ENCODE measurements at places on chromosomes 13 and 19.

DNA sequence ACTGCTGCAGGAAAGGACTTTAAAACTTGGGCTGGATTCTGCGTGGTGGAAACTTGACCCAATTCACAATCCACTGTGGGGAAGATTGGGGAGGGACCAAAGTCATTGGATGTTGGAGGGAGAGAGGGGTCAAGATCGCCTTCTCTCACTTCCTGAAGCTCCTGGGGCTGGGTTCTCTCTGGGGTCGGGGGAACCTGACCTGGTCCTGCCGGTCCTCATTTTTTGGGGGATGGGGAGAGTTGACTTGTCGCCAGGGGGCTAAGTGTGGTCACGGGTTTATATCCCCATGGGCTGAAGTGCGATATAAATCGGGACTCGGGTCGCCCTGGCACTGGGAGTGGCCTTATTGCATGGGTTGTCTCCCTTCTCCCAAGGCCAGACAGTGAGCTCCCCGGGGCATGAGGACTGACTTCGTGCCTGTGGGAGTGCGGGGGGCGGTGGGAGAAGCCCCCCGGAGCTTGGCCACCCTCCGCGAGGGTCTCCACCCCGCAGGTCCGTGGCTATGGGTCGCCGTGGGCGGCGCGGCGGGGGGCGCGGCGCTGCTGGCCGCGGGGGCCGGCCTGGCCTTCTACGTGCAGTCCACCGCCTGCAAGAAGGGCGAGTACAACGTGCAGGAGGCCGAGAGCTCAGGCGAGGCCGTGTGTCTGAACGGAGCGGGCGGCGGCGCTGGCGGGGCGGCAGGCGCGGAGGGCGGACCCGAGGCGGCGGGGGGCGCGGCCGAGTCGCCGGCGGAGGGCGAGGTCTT, 6.3 kb downstream of the ICAM5 start:
- DNase-seq: no peak

DNA sequence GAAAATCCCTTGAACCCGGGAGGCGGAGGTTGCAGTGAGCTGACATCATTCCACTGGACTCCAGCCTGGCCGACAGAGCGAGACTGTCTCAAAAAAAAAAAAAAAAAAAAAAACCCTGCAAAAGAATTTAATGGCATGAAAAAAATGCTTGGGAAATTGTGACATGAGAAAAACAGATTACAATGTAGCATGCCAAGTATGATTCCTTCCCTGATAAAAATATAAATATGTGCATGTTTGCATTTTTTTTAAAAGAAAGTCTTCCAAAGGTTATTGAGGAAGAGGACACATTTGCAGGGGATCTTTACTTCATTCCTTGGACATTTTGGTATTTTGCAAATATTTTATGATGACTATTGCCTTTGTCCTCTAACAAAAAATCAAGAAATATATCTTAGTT, 14.5 kb upstream of the ZBTB32 start:
- peak; percentile 32 for DNase-seq

- no peak for DNase-seq
These were observed 32.5 kb downstream of the NFIC start for GRCh38 chr19:3398900-3399278.

DNA sequence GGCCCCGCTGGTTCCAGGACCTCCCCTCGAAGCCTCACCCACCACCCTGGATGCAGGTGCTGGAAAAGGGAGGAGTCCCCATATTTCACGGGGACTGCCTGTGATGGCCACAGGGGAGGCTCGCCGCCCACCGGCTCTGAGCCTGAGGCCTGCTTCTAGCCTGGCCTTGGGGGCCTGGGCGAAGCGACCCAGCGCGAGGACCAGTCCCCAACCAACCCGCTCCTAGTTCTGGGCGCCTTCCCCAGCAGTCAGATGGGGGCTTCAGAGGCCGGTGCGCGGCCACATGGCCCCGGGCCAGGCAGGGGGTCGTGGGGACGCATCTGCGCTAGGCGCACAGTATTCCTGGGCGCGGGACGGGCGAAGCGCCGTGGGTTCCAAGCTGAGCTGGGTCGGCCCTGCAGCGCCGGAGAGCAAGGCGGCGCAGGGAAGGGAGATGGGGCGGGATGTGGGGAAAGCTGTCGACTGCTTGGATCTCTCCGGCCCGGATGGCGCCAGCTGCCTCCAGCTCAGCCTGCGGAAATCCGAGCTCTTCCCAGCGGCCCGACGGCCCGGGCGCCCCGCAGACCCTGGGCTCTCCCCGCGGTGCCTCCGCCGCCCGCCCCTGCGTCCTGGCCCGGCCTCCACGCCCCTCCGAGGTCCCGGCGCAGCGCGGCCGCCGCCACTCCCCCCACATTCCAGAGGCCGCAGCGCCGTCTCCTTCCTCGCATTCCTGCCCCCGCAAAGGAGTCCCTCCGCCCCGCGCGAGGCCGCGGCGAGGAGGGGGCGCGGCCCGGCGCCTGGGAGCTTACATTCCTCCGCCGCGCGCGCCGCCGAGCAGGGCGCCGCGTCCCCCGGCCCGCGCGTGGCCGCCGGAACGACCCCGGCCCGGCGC, at the start of gene WTIP:
Gene WTIP, plus strand, starts transcription at position 788 of the 871 bp plus-strand sequence. CDS start 217 bp downstream, outside the sequence.
- DNase-seq: peak; percentile 91

GRCh38 chr13:79404361-79404760, 1.7 kb downstream of the RBM26 start:
- no peak for DNase-seq

- DNase-seq: no peak
These were observed 376.6 kb downstream of the PCDH9 start for GRCh38 chr13:66853564-66853963.

DNA sequence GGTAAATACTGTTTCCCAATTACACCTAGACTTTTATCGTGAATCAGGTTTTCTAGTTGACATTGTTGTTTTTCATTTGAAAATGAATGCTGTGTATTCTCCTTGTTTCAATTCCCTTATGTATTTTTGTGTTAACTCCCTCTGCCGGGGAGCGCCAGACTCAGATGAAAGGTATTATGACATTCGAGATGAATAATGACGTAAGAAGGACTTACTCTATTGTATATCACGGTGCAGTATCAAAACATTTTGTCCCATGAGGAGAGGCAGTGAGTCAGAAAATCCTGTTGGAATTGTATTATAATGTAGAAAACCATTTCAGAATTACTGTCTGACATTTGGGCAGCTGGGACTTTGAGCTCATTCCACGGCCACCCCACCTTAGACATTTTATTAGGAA, 61.6 kb downstream of the LRCH1 start:
- DNase-seq: no peak

DNA sequence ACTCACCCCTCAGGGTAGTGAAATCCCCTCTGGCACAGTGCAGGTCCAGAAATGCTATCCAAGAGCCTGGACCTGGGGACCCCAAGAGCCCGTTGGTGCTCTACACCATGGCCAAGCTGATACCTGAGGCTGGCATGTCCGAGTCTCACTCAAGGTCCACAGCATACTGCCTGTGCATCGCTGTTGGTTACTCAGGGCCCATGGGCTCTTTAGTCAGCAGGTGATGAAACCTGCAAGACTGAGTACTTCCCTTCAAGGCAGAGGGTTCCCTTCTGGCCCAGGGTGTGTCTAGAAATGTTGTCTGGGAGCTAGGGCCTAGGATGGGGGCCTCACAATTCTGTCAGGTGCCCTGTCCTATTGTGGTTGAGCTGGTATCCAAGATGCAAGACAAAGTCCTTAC, 19.6 kb upstream of the KBTBD7 start:
- no peak for DNase-seq

GRCh38 chr19:47272448-47273312, 2.0 kb upstream of the INAFM1 start:
- DNase-seq: peak; percentile 48

GRCh38 chr13:111513766-111514609, 193.5 kb downstream of the TEX29 start:
- no peak for DNase-seq

DNA sequence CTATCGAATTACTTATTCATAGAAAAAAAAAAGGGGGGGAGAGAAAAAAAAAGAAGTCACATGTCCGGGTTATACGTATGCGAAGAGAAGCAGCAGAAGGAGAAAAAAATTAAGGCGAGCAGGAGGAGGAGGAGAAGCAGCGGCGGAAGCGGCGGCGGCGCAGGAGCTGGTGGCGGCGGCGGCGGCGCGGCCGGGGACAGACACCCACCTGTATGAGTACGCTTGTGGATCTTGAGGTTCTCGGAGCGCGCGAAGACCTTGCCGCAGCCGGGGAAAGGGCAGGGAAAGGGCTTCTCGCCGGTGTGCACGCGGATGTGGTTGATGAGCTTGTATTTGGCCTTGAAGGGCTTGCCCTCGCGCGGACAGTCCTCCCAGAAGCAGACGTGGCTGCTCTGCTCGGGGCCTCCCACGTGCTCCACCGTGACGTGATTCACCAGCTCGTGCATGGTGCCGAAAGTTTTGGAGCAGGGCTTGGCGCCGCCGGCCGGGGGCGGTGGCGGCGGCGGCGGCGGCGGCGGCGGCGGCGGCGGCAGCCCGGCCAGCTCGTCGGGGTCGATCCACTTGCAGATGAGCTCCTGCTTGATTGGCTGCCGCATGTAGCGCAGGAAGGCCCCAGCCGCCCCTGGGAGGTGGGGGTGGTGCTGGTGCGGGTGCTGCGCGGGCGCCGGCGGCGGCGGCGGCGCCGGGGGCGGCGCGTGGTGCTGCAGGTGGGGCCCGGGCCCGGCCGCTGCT, 1.5 kb downstream of the ZIC5 start:
- DNase-seq: no peak

DNA sequence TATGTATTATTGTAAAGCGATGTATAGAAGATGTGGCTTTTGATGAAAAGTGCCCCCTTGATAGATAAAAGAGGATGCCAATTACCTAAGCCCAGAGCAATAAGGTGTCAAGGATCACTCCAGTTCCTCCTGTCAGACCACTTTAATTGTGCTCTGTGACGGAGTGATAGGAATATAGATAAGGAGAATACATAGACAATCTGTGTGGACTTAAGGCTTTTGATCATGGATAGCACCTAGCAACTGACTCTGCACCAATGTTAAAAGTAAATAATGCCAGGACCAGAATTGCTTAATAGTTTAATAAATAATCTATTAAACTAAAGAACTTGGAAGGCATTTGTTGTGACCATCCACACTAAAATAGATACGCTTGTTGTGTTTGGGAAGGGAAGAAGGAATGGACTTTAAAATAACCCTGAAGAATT, 390.7 kb upstream of the ARGLU1 start:
- DNase-seq: no peak

DNA sequence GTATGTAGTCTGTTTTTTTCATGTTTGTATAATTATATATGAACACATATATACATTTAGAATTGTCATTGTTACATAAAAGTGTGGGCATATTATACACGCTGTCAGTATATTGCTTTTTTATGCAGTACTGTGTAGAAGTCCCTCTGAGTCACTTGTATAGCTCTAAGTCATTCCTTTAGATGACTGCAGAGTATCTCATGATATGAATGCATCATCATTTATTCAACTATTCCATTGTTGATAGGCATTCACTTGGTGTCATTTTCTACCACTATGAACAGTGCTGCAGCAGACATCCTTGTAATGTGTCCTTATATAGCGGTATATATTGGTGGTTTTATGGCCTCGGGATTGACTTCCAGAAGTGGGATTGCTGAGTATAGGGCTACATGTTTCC, 15.3 kb downstream of the RFXAP start:
- no peak for DNase-seq

DNA sequence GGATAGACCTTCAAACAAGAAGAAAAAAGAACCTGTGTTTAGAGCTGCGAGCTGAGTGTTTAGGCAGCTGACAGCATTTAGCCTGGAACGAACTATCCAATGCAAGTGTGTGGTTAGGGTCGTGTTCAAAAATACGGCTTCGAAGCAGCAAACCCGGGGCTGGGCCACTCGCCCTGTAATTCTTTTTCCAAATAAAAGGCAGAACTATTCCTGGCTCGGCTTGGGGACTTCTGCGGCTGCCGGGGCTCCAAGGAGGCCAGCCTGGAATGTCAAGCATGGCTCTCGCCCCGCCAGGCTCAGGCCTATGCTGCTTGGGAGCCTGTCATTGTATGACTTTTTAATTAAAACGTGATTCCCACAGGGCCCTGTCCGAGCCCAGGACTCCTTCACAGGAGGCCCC, 51.7 kb upstream of the KLF2 start:
- DNase-seq: peak; percentile 66

DNA sequence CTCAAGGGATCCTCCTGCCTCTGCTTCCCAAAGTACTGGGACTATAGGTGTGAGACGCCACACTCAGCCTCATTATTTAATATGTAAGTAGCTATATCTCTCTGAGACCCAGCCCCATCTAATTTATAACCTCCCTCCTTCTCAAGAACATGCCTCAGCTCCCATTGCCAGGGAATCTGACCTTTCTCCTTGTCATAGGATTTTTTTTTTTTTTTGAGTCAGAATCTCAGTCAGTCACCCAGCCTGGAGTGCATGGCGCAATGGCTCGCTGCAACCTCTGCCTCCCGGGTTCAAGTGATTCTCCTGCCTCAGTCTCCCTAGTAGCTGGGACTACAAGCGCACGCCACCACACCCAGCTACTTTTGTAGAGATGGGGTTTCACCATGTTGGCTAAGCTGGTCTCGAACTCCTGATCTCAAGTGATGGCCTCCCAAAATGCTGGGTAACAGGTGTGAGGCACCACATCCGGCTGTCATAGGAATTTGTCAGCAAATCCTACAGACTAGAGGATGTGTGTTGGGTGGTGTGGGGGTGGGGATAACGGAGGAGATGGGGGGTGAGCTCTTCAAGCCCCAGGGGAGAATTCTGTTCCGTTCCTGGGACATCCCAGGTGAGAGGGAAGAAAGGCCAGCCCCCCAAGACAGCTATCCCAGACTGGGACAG, 5.1 kb upstream of the EPS8L1 start:
- DNase-seq: no peak

DNA sequence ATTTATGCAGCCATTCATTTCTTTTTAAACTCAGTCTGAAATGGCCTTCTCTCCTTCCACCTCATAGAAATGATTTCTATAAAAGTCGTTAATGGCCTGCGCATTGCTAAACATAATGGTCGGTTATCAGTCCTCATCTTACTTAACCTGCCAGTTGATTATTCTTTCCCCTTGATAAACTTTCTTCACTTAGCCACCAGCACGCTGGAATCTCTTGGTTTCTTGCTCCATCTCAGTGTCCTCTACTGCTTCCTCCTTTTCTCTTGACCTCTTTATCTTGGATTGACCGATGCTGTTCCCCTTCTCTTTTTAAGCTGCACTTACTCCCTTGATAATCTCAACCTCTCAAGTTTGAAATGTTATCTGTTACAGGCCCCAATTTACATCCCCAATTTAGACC, 12.2 kb upstream of the CLC start:
- DNase-seq: no peak

DNA sequence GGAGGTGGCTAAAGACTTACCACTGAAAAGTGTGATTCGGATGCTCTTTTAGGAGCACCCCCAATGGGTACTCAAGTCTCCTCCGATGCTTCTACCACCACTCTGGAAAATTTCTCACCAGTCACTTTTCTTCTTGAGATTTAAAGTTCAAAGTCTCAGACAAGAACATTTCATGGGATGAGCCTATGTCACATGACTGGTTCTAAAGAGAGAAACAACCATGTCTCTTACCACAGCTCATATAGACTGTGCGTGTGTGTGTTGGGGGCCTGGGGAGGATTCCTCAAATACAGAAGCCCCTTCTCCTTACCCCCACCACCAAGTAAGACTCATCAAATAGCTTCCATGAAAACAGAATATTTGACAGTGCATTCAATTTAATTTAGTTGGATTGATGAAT, 181.7 kb upstream of the MIR17HG start:
- DNase-seq: no peak

Data from AG08395 (cell line).